Heart right ventricle (tissue), 16 donors: ENCODE measurements at places on chromosomes 13 and 19.
A peak's percentile ranks its signal among the peaks of the same experiment; 100 is the strongest.

- DNase-seq, result peak; percentile 76
Observed at GRCh38 chr19:49672131-49672919, 4.7 kb upstream of the PRMT1 start.

GRCh38 chr13:112725346-112726015 is 35.6 kb downstream of the ATP11A start:
- DNase-seq, result peak; percentile 45

DNA sequence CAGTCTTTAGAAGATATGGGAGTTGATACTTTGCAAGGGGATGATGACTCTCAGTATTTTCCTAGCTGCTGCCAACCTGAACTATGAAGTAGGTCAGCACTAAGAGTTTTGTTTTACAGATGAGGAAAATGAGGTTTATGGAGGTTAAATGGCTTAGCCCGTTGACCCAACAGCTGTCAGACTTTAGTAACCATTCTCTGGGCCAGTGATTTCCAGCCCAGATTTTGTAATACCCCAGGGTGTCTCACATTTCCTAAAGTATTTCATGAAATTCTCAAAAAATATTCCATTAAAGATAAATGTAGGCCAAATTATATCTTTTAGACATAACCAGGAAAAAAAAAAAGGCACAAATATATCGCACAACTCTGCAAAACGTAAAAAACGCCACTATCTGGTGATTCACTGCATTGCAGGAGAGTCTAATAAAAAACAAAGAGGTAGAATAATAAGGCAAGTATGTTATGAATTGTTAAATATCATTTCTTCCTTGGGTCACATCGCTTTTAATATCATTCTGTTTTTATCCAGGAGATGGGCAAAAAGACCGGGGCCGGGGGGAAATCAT is 112.5 kb downstream of the DACH1 start:
- DNase-seq, result peak; percentile 8

- DNase-seq, result no peak
Observed at GRCh38 chr13:95100525-95101433, 200.5 kb downstream of the ABCC4 start.

- DNase-seq, result no peak
Observed at GRCh38 chr13:93169980-93170379, 56.6 kb upstream of the GPC6 start.

DNA sequence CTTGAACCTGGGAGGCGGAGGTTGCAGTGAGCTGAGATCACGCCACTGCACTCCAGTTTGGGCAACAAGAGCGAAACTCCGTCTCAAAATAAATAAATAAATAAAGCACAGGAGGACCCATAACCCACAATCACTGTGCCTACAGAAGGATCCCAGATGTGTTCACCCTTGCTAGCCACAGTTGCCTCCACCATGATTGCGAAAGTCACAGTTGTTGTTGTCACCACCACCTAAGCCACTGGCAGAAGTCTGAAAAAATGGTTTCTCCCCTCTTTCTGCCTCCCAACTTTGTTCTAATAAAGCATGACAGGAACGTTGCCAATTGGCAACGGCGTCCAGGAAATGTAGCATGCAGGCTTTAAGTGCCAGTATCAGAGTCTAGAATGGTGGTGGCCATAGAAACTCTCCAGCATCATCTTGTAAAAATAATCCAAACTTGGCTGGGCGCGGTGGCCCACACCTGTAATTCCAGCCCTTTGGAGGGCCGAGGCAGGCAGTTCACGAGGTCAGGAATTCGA is 2.2 kb upstream of the EPS15L1 start:
- DNase-seq, result no peak

GRCh38 chr13:105464249-105464648 is 1071.2 kb downstream of the EFNB2 start:
- DNase-seq, result no peak
